ENCODE measurements at places on chromosomes 5 and 9.

DNA sequence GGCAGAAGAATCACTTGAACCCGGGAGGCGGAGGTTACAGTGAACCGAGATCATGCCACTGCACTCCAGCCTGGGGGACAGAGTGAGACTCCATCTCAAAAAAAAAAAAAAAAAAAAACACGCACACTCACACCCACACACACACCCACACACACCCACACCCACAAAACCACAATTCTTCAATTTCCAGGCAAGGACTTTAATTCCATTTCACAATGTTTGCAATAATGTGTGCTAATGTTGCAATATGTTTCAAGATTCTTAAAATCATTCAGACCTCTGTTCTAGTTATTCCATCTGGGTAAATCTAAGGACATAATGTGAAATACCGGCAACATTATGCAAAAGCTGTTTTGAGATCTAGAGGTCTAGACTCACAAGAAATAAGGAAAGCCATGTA lies 28.3 kb downstream of the CCDC69 start:
- DNase-seq: no peak

GRCh38 chr5:60458666-60459065 lies 241.3 kb downstream of the DEPDC1B start:
- DNase-seq: no peak

GRCh38 chr9:91781906-91782305 lies 168.1 kb downstream of the ROR2 start:
- DNase-seq: no peak

DNA sequence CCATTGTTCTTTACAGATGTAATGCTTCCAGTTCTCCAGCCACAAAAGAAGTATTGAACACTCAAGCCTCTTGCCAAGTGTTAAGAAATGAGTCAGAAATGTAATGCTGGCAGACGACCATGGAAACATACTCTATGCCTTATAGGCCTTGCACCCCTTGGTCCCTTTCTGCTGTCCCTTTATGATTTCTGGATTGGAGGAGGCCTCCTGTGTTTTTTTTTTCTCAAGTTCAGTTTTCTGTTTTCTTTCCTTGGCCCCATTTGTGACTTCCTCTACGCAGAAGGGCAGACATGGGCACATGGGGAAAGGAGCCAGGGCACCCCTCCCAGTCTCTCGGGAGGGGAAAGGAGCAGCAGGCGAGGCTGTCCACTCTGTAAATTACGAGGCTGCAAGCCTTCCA lies 53.4 kb downstream of the SNX18 start:
- no peak for DNase-seq

DNA sequence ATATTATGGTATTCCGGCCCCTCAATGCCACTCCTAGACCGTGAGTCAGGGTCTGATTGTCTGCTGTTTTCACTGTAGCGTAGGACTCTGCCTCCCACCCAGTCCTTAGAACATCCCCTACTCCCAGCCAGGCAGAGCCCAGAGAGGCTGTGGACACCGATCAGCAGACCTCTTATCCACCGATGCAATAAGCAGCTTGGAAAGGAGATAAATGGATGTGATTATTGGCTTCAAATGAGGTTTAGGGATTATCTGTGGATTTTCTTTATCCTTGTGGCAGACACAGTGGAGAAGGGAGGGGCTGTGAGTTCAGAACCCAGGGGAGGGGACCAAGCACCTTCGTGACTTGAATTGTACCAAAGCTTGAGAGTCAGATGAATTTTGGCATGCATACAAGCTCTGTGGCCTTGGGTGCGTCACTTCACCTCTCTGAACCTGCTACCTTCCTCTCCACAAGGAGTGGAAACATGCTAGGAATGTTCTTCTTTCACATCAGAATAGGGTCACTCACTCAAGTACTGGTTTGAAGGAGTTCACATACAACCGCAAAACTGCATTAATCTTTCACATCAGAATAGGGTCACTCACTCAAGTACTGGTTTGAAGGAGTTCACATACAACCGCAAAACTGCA lies 83.1 kb upstream of the CPLX2 start:
- DNase-seq: no peak

- DNase-seq: no peak
These were observed 34.5 kb upstream of the CSF1R start for GRCh38 chr5:150120617-150121447.

- DNase-seq: no peak
These were observed 17.9 kb upstream of the NRARP start for GRCh38 chr9:137319739-137320551.
